ENCODE measurements at places on chromosomes 1 and 21.

DNA sequence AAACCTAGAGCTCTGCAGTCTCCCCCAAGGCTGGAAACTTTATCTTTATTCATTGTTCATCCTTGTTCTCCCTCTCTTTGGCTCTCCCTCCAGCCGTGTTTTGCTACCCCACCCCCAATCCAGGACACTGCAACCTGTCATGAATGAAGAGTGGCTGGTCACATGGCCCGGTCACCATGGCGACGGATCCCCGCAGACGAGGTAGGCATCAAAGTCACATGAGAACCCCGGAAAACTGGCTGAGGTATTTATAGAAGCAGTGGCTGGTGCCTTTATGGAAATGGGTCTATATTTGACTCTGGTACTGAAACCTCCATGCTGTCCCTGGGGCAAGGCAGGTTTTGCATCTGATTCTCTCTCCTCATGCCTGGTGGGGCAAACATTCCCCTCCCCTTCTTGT lies 13.4 kb upstream of the SLC6A17 start:
- no peak overlapping the region for H3K27ac ChIP-seq
- H3K36me3 ChIP-seq: no peaks in the 10 kb centered on the region
- peaks cover 19% of the 10 kb centered on the region for H3K27me3 ChIP-seq
- no peak for DNase-seq
- no peak overlapping the region for H3K4me3 ChIP-seq
- H3K4me1 ChIP-seq: no peaks in the 10 kb centered on the region

- no peak overlapping the region for H3K4me3 ChIP-seq
- H3K36me3 ChIP-seq: no peaks in the 10 kb centered on the region
- DNase-seq: no peak
- no peak overlapping the region for H3K27ac ChIP-seq
- H3K4me1 ChIP-seq: no peaks in the 10 kb centered on the region
- H3K27me3 ChIP-seq: no peaks in the 10 kb centered on the region
Measured at GRCh38 chr1:184502161-184502560, 115.3 kb downstream of the C1orf21 start.

DNA sequence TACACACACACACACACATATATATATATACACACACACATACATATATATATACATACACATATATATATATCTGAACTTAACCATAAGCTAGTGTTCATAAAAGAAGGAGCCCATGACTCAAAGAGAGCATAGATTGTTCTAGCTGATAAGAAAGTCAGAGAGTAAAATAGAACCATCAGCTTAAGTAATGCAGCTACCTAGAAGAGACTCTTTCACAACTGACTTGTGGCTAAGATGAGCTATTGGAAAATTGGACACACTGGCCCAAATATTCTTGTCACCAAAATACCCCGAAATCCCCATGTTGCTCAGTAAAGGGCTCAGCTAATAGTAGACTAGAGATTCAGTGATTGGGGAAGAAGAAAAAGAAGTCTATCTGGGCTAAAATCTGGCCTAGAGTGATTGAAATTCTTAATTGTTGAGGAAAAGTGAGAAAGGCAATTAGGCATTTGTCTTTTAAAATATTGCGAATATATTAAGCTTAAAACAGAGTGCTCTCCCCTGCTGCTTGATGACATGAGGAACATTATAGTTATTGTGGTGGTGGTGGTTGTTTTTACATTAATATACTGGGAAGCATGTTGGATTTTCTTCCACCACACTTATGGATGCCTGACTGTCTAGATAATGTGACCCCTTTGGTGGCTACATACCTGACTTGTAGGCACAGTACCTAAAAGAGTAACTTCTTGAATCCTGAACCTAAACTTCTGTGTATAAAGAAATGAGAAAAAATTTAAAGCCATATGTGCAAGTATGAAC lies 6.3 kb downstream of the SLAMF1 start:
- no peak overlapping the region for H3K27ac ChIP-seq
- no peak for DNase-seq
- no peaks in the 10 kb centered on the region for H3K4me1 ChIP-seq
- H3K27me3 ChIP-seq: peaks cover 4% of the 10 kb centered on the region
- no peak overlapping the region for H3K4me3 ChIP-seq
- H3K36me3 ChIP-seq: no peaks in the 10 kb centered on the region

- DNase-seq: no peak
- no peaks in the 10 kb centered on the region for H3K36me3 ChIP-seq
- H3K4me1 ChIP-seq: peaks cover 2% of the 10 kb centered on the region
- H3K4me3 ChIP-seq: no peak overlapping the region
Measured at GRCh38 chr1:182301026-182301436, 90.6 kb downstream of the GLUL start.

- no peak overlapping the region for H3K4me3 ChIP-seq
- DNase-seq: no peak
- H3K27ac ChIP-seq: no peak overlapping the region
Measured at GRCh38 chr1:168085401-168085872, 51.3 kb downstream of the GPR161 start.
